Fibroblast of villous mesenchyme (primary cell): ENCODE measurements at places on chromosomes 13 and 19.

DNA sequence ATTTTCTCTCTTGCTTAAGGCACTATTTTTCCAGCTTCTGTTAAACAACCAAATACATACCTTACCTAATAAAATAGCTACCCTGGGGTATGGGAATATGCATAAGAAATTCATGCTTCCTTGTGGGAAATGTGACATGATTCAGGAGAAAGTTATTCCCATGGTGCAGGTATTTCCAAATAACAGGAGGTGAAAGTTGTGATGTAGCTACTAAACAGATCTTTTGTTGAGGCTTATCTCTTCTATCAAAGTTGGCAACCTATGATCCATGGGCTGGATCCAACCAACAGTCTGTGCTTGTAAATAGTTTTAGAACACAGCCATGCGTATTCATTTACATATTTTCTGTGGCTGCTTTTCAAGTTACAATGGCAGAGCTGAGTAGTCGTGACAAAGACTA is 177.8 kb upstream of the NBEA start:
- no peak for DNase-seq

GRCh38 chr13:63351081-63351480 is 1935.4 kb upstream of the PCDH20 start:
- no peak for DNase-seq

DNA sequence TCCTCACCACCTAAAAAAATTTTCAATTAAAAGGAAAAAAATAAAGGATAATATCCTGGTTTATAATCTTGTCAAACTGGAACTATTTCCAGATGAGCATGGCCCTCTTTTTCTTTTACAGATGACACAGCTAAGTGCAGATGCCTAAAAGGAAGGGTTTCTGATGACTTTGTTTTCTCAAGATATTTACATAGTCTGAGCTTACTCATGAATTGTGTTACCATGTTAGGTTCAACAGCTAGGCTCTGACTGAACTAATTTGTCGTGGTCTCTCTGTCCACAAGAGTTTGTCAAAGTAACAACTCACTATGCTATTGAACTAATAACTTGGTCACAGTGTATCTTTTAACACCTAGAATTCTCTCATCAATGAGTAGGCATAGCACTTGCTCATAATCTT is 780.8 kb downstream of the GPC5 start:
- no peak for DNase-seq

DNA sequence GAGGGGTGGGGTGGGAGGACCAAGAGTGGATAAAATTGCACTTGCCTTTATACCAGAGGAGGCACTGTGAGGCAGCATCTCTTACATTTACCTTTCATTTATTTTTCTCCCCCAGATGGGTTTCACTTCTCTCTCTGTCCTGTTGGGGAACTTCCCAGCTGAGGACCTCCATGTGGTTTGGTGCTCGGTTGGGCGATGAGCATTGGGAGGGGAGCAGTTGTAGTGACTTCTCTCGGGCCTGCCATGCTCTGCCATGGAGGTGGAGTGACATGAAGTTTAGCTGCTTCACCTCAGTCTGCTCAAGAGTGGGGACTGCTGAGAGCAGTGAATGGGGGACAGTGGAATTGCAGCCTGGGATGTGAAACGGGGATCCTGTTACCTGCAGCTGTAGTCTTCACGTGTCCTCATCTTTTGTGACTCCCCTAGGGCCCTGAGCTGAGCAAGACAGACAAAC is 23.1 kb upstream of the CXCL17 start:
- no peak for DNase-seq

DNA sequence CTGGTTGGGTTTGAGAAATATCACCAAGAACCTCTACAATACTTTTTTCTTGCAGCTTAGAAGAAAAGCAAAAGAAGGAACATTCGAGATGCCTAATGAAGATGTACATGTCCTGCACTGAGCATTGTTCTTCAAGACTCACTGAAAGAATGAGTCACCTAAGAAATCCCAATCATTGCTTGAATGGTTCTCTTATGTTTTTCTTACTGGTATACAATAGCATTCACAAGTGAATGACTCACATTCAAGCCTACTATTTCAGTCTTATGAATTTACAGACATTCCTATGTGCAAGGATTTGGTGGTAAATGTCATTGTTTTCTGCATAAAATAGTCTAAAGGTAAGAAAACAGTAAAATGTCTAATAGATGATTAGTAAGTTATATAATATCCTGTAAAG is 594.6 kb downstream of the PCDH9 start:
- peak; percentile 26 for DNase-seq

DNA sequence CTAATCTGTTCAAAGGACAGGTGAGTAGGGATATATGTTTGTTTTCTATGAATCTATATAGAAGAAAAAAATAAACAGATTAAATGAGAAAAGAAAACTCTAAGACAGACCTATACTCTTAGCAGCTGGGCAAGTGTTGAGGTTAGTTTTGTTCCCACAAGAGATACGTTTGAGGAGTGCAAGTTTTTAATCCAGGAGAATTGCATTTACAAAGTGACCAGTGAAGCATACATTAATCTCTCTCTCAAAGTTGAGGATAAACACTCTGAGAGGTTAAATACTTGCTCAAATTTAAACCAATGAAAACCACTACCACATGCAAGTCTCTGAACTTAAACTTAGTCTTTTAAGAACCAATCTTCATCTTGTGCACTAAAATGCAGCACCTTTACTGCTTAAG is 930.5 kb upstream of the MIR17HG start:
- DNase-seq: no peak

GRCh38 chr13:48253849-48254248 is 20.8 kb downstream of the ITM2B start:
- peak; percentile 13 for DNase-seq

- DNase-seq: no peak
Measured at GRCh38 chr19:31505596-31505910, 156.3 kb upstream of the TSHZ3 start.

GRCh38 chr19:51824281-51825005 is 29.5 kb downstream of the FPR3 start:
- DNase-seq: no peak

DNA sequence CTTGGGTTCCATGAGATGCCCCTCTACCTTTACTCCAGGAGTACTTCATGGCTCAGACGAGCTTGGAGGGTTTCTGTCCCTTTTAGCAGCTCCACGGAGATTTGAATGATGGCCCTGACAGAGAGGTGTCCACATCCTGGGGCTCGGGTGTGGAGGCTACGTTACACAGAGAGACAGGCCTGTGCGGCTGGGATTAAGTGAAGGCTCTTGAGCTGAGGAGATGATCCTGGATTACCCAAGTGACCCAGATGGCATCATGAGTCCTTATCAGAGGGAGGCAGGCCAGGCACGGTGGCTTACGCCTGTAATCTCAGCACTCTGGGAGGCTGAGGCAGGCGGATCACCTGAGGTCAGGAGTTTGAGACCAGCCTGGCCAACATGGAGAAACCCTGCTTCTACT is 12.4 kb downstream of the DPP9 start:
- DNase-seq: no peak

DNA sequence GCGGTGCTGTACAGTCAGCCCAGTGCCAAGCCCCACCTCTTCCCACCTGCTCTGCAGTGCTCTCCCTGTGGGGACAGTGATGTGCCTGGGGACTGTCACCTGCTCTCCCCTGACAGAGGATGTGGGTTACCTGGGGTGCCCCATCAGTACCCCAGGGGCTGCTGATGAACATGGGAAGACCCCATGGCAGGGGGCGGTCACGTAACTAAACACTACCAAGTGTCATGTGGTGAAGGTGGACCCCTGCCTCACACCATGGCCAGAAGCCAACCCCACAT is 12.7 kb downstream of the KDM4B start:
- DNase-seq: no peak

DNA sequence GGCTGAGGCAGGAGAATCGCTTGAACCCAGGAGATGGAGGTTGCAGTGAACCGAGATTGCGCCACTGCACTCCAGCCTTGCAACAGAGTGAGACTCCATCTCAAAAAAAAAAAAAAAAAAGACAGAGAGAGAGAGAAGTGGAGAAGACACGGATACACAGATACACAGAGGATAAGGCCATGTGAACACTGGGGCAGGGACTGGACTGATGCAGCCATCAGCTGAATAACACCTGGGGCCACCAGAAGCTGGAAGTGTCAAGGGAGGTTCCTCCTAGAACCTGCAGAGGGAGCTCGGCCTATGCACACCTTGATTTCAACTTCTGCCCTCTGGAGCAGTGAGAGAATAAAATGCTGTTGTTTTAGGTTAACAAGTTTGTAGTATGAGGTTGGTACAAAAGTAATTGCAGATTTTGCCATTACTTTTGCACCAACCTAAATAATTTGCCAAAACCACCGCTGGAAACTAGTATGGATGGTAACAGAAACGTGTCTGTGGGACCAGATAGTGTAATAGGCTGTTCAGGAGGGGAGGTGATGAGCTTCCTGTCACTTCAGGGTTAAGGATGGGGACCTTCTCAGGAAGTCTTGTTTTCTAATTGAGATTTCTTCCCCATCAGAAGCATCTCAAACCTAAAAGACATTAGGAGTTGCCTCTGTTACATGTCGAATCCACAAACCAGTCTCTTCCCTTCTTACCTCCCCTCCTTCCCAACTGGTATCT is 36.4 kb upstream of the IGSF23 start:
- DNase-seq: peak; percentile 26

- no peak for DNase-seq
Measured at GRCh38 chr19:56751078-56751489, 79.5 kb upstream of the ZNF835 start.

DNA sequence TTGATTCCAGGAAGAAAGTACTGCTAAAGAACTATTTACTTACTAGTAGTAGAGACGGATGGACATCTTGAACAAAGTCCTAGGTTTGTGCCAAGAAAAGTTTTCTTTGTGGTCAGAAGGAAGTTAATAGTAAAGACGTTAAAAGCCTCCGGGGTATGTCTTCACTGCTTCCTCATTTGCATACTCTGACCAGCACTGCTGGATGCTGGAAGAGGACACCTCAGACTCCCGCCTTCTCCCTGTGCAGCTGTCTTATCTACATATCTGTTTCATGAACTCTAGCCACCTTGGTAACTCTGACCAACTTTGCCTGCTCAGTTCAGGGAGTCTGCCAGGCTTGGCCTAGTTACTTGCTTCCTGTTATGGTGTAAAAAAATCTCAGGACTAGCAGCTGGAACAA is 1109.1 kb upstream of the MIR17HG start:
- peak; percentile 5 for DNase-seq

DNA sequence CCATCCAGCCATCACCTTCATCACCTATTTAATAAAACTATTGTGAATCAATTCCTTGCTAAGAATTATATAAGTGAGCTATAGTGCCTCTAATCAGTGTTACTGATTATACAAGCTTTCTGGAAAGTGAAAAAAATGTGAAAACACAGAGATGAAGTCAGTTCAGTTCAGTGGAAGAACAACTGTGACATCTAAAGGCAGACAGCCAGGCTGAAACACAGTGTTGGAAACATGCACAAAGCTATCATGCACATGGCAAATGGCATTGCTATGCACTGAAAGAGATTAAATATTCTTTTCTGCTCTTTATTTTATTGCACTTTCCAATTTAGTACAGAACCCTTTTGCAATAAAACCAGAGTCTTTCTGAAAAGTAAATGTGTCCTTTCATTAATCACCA is 294.0 kb downstream of the RBM26 start:
- DNase-seq: no peak

GRCh38 chr19:37594982-37595382 is 306 bp downstream of the ZNF540 start:
- no peak for DNase-seq

DNA sequence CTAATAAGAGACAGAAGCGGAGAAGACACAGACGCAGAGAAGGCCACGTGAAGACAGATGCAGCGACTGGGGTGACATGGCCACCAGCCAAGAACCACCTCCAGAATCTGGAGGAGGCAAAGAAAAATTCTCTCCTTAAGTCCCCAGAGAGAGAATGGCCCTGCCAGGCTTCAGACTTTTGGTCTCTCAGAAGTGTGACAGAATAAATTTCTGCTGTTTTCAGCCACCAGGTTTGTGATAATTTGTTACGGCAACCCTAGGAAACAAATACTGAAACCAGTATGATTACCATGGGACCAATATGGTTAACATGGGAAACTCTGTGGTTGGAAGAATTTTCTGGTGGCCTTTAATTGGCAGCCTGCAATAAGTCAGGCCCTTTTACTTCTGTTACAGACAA is 63.9 kb upstream of the DOCK9 start:
- DNase-seq: no peak

GRCh38 chr13:99693852-99694611 is 192.8 kb downstream of the TM9SF2 start:
- DNase-seq: no peak

DNA sequence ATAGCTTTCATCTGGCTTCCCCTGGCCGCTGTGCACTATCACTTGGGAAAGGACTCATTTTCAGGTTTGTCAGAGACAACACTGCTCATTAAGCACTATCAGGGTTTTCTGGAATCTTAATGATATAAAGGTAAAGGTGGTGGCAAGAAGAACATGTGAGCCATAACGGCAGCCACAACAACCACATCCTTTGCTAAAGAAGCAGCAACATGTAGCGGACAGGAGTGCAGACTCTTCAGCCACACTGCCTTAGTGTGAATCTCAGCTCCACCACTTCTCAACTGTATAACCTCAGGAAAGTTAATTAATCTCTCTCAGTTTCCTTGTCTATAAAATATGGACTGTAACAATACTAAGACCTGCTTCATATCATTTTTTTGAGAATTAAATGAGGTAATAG is 24.1 kb upstream of the MIR17HG start:
- DNase-seq: no peak

- no peak for DNase-seq
Measured at GRCh38 chr19:30144242-30144758, 202.3 kb downstream of the URI1 start.

- peak; percentile 4 for DNase-seq
Measured at GRCh38 chr19:21519488-21519887, 14.1 kb downstream of the ZNF429 start.

DNA sequence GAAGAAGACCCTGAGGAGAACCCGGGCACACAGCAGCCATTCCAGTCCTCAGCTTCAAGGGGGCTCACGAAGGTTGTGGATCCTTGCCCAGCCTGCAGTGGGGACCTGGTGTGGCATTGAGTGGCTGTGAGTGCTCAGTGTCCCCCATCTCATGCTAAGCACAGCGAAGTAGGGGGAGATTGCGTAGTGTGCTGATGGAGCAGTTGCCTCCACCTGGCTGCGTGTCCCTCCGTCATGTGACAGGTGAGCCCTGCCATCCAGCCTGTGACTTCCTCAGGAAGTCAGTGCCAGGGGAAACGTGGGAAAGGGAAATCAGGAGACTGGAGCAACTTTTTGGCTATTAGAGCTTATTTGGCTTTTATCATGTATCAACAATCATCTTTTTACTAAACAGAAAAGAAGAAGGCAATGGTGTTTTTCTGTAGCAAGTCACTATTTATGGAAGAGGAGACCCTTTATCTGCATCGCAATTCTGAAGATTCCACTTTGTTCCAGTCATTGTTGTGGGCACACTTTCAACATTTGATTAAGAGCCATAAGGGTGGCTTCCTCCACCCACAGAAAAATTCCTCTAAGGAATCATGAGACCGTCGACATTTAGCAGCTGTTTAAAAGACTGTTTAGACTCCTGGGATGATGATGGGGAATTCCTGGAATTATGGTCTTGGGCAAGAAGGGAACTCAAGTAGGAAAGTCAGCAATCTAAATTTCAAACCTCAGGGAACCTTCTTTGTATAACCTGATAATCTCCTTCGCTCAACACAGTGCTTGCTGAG is 126.8 kb upstream of the SPATA13 start:
- DNase-seq: peak; percentile 81

GRCh38 chr19:6551607-6552450 is 21.0 kb downstream of the TNFSF9 start:
- DNase-seq: no peak
